Activated naive CD4-positive, alpha-beta T cell treated with anti-CD3 and anti-CD28 coated beads for 36 hours (primary cell): ENCODE measurements at places on chromosomes 2 and 18. TPM values are rescaled to one million over a fixed set of nuclear protein-coding genes. Genes with fewer than 3 reads are reported as not detected.

RNF152 gene
- total RNA-seq: 0.10 TPM

- no peaks in the 10 kb centered on the region for H3K27me3 ChIP-seq
- DNase-seq: no peak
- H3K4me1 ChIP-seq: no peaks in the 10 kb centered on the region
- H3K27ac ChIP-seq: no peak overlapping the region
Observed at GRCh38 chr2:198660501-198660900, 797.2 kb downstream of the SATB2 start.

DNA sequence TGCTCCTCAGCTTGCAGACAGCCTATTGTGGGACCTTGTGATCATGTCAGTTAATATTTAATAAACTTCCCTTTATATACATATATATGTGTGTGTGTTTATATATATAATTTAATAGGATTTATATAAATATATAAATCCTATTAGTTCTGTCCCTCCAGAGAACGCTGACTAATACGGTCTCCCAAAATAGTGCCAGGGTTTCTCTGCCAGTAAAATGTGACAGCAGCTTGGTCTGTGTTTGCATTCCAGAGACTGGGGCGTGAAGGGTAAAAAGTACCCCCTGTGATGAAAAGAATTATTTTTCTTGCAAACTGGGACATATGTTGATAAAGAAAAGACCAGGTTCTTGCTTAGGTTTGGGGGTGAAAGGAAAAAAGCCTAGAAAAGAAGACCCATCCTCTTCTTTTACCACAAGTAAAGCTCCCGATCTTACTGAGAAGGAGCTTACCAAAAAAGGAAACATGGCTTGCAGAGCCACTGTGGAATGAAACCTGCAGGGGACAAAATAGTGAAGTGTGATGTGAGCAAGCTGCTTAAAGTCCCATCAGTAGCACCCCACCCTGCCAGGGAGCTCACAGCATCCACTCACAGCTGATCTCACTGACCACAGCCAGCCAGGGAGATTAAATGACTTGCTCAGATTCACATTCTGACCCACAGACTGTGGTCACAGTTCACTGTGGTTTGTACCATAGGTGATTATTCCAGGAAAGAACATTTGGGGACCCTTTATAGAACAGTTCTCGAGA lies 110.9 kb upstream of the RMP24 start:
- no peaks in the 10 kb centered on the region for H3K36me3 ChIP-seq
- peak; percentile 8 for DNase-seq
- no peak overlapping the region for H3K4me3 ChIP-seq
- no peaks in the 10 kb centered on the region for H3K4me1 ChIP-seq

ZNF804A gene
- not detected for total RNA-seq

DNA sequence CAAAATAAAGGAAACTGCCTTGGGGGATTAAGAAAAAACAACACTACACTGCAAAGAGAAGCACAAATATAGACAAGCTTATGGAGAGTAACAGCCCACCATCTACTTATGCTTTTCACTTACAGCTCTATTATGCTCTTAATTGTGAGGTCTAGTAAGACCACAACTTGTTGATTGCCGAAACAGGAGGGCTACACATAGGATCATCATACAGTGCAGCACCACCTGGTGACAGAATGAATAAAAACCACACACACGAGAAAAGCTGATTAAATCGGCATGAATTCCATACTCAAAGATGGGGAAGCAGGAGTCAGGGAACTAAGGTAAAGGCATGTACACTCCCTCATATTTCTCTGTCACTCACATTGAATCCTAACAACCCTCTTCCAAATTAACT lies 259.2 kb downstream of the IKZF2 start:
- no peaks in the 10 kb centered on the region for H3K36me3 ChIP-seq
- no peak for DNase-seq
- H3K27me3 ChIP-seq: no peaks in the 10 kb centered on the region
- H3K4me1 ChIP-seq: no peaks in the 10 kb centered on the region
- no peak overlapping the region for H3K4me3 ChIP-seq

DNA sequence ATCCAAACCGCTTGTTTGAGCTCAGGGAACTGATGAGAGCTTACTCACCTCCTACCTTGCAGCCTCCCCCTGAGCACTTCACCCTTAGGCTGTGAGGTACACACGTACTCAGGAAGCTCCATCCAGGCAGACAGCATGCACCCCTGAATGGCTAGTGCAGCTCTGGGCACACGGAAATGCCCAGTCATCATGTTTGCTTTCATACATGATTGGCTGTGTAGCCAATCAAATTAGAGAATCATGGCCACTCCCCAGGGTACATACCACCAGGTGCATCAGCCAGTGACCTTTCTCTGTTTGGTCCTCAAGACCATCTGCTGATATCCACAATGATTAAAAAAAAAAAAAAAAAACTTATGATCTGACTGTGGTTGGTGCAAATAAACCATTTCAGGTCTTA lies 42.1 kb downstream of the RNF152 start:
- no peak overlapping the region for H3K27ac ChIP-seq
- H3K4me1 ChIP-seq: no peaks in the 10 kb centered on the region

AKAIN1 gene
- total RNA-seq: not detected

DNA sequence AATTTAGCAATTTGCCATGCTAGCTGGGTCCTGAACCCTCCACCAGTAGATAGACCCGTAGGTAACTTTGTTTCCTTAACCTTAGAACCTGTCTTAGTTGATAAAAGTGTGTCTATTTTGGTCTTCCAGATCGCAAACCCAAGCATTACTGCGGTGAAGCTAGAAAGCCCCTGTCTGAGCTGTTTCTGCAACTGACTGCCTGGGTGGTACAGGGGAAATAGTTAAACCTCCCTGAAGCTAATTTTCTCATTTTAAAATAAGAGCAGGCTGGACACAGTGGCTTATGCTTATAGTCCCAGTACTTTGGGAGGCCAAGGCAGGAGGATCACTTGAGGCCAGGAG lies 101.7 kb upstream of the MSH2 start:
- no peak for DNase-seq
- no peaks in the 10 kb centered on the region for H3K36me3 ChIP-seq
- H3K4me1 ChIP-seq: peaks cover 9% of the 10 kb centered on the region
- peaks cover 11% of the 10 kb centered on the region for H3K27me3 ChIP-seq
- H3K4me3 ChIP-seq: no peak overlapping the region
